ENCODE measurements at places on chromosomes 3 and 15. TPM values are rescaled to one million over a fixed set of nuclear protein-coding genes. Genes with fewer than 3 reads are reported as not detected.
A peak's percentile ranks its signal among the peaks of the same experiment; 100 is the strongest.

DNA sequence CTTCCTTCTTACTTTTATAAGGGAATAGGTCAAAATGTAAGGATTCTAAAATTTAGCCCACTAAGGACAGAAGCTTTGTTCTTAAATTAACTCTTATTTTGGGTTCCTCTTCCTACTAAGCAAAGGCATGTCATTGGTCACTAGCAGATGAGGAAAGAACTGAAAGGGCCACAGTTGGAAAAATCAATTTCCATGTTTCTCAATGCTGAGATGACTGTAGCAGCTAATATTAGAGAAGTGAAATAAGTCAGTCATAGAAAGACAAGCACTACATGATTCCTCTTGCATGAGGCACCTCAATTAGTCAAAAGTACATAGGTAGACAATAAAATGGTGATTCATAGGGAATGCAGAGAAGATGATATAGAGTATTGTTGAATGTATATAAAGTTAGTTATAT is 353.7 kb downstream of the RSL24D1 start:
- no peak for DNase-seq

DNA sequence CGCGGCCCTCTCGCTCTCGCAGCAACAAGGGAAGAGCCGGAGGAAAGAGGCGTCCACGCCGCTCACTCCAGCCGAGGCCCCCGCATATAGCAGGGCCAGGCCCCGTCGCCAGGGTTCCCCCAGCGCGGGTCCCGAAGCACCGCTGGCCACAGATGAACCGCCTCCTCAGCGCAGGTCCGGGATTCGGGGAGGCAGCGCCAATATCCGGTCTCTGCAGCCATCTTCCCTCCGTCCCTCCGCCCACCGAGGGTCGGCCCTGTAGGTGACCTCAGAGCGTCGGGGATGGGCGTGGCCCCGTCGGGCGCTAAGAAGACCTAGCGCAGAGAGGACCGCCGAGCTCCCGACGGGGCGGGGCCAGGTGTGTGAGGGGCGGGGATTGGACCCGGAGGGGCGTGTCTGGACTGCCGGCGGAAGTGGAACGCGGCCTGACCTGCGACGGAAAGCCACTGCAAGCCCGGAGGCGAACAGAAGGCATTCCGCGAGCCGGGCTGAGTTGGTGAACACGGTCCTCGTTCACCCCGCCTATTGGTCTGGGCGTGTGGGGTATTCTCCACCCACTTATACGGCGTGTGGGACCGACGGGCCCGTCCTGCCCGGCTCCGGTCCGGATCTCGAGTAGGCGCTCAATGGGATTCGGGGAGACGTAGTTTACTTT is 26.8 kb upstream of the MTHFS start:
- DNase-seq: peak; percentile 78

DNA sequence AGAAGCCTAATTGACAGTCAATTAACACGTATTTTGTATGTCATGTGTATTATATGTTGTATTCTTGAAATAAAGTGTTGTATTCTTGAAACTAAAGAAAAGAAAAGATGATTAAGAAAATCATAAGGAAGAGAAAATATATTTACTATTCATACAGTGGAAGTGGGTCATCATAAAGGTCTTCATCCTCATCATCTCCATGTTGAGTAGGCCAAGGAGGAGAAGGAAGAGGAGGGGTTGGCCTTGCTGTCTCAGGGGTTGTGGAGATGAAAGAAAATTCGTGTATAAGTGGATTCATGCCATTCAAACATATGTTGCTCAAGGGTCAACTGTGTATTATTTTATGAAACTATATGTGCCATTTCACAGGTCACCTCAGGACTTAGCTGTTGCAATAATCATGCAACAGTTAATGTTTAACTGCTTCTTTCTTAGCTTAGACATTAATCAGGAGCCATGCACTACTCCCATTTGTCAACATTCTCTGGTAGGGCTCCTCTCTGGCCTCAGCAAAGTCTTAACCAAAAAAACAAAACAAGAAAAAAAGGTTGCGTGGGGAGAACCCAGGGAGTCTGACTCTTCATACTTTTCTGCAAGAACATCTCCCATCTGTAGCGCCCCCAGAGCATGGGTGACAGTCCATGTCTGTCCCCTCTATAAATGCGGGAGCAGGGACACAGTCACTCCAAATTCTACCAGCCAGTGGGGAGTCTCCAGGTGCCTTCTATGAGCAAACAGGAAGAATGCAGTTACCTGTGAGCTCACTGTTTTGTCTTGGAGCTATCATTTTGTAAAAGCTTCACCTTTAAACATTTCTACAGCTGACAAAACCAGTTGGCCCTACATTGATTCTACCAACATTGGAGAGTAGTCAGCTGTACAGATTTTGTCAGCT is 19.9 kb upstream of the LRRC2 start:
- no peak for DNase-seq

DNA sequence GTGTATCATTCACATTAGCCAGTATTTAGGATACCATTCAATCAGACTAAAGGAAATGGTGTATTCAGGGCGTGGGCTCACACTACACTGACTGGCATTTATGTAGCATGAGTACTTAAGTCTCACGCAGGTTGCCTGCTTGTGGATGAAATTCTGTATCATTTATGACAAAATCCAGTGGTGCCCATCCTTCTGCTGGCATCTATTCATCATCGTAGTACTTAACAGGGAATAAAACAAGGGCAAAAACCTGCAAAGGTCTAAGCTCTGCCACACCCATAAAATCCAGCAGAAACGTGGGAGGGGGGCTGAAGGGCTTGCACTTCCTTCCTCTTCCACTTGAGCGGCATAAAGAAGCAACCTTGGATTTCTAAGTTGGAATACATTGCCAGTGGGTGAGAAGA is 2.7 kb downstream of the GAP43 start:
- DNase-seq: no peak

DNA sequence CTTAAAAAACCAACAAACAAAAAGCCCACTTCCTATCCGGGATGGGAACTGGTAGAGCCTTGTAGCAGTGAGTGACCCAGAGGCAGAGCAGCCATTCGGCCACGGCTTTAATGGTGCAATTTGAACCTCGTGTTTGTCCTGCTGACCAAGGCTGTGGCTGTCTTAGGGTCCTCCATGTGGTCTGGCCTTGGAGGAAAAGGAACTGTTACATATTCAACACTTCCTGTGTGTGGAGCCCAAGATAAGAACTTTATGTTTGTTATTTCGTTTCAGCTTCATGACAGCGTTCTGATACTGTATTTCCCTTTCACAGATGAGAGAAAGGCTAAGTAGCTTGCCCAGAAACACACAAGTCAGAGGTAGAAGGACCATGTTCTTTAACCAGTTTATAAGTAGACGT is 269.8 kb downstream of the SV2B start:
- no peak for DNase-seq

- no peak for DNase-seq
These were observed 1.2 kb downstream of the ZBTB11 start for GRCh38 chr3:101675709-101676215.

- no peak for DNase-seq
These were observed 514 bp upstream of the PPP4R2 start for GRCh38 chr3:72996121-72996472.

DNA sequence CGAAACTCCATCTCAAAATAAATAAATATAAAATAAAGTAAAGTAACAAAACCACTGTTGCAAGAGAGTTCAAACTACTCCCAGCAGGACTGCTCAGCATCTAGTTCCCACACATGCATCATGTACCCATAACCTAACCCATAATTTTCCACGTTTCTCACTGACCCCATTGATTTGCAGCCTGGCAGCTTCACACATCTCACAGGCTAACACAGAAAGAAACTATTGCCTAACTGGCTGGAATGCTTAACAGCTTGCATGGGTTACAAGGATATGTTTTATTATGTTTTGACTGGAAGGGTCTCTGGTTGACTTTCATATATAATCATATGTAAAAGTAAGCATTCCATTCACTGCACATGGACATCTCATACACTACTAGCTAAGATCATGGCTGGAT is 55.6 kb upstream of the TBC1D23 start:
- no peak for DNase-seq

DNA sequence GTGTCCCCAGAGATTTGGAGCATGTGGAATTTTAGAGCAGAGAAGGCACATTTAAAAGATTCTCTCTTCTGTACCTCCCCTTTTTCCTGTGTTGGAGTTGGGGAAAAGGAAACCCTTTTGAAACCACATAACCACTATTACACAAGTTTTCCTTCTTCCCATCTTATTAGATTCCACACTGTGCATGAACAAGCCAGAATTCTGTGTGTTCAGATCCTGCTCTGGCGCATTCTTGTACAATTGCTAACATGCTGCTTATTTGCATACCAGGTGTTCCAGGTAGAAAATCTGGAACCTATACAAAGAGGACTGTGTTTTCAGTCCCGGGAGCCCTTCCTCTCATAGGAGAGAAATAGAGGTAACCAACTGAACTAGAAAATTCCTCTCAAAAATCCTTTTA is 2.6 kb upstream of the CIB2 start:
- DNase-seq: no peak

DNA sequence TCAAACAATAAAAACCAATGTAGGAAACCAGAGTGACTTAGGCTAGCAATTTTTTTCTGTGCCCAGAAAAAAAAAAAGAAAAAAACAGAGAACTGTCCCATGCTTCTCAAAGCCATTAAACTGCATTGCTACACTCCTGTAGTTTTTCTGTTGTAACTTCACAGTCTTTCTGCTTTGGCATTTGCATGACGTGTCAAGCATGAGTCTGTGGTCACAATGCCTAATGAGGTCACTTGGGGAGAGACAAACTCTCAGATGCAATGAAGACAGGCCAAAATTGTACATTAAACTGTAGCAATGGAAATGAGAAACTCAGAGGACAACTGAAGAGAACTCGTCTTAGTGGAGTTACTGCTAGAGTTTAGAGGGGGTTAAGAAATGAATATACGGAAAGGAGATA is 30.8 kb downstream of the CCDC80 start:
- DNase-seq: no peak

DNA sequence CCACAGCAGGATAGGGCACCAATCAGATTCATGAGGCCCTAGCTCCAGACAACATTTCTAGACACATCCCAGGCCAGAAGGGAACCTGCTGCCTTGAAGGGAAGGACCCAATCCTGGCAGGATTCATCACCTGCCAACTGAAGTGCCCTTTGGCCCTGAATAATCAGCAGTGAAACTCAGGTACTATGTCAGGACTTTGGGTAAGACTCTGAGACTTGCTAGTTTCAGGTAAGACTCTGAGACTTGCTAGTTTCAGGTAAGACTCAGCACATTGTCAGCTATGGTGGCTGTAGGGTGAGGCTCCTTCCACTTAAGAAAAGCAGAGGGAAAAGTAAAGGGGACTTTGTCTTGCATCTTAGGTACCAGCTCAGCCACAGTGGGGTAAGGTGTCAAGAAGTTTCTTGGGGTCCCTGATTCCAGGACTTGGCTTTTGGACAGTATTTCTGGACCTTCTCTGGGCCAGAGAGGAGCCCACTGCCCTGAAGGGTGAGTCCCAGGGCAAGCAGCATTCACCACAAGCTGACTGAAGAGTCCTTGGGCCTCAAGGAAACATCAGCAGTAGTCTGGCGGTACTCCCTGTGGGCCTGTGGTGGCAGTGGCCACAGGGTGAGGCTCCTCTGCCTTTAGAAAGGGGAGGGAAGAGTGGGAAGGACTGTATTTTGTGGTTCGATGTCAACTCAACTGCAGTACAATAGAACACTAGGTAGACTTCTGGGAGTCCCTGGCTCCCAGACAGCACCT is 13.7 kb upstream of the COL8A1 start:
- no peak for DNase-seq

The PPP1R14D gene
- total RNA-seq: not detected

The EXD1 gene
- total RNA-seq: not detected

The SMCO1 gene
- total RNA-seq: not detected

The UACA gene
- 36.1 TPM for total RNA-seq

Data from omental fat pad (tissue), 4 donors.